ENCODE measurements at places on chromosomes 11 and 22.

GRCh38 chr11:65476632-65477148, 22.2 kb upstream of the MALAT1 start:
- no peak for DNase-seq

DNA sequence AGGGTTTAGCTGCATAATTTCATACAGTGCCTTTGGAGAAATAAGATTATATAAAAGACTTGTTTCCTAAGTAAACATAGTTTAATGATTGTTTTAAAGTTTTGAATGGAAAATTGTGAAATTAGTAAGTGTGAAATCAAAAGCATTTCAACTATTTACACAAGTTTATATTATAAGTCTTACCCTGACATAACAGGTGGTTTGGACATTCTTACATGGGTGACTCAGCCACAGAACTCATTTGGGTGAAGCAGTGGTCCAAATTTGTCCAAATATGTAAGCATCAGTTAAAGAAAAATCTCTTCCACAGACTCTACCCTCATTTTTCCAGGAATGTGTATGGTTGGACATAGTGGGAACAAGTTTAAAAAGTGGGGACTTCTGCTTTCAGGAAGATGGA, 68.0 kb downstream of the USP47 start:
- DNase-seq = no peak

GRCh38 chr11:42543844-42544419, 767.9 kb upstream of the API5 start:
- no peak for DNase-seq

- DNase-seq = no peak
Measured at GRCh38 chr11:32328392-32328791, 106.9 kb downstream of the WT1 start.

All from CD4-positive, alpha-beta T cell treated with Interleukin-15 for 4 hours (primary cell).